ENCODE measurements at places on chromosomes 16 and 17.

- no peak for DNase-seq
Observed at GRCh38 chr16:47604306-47604705, 143.2 kb downstream of the PHKB start.

GRCh38 chr17:64780096-64781013 is 118.2 kb upstream of the SMURF2 start:
- DNase-seq = peak; percentile 79

DNA sequence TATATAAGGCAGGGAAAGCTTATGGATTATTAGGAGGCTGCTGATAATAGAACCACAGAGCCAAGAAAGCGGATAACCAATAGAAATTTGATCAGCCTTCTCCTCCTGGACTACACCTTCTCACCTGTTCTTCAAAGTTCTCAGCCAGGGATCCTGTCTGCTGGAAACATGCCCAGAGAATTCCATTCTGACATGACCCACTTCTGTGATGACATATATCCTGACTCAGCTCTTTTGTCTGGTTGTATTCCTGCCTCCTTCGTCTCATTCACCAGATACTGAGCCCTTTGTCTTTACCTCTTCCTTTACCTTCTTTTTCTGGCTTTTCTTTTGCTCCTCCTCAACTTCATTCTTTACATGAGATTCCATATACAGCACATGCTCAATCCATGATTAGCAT is 576.1 kb downstream of the CDH11 start:
- no peak for DNase-seq

DNA sequence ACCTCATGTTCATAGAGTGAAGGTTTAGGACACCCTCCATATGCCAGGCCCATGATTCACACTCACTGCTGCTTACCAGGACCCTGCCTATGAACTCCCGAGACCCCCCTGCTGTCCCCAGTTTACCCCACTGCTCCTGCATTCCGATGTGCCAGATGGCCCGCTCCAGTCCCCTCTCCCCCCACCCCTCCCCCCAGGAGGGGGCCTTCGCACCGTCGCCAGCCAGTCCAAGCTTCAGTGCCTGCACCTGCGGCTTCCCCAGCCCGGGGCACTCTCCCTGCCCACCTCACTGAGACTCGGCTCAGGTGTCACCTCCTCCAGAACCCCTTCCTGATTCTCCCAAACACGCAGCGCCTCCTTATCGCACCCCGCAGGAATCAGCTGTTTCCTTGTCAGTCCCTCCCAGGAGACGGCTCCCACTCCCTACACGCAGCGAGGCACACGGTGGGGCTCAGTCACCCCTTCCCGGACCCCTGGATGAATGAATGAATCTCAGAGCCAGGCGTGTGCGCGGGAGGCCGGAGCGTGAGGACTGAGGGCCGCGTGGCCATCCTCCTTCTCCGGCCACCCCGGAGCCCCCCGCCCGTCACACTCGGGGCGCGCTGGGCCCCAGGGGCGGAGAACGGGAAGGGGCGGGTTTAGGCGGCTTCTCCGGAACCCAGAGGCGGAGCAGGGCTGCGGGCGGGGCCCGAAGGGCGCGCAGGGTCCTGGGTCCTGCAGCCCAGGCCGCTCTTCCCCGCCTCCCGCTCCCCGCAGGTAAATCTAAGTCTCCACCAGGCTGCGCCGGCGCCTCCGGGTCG is 1.6 kb downstream of the MYO1C start:
- DNase-seq = peak; percentile 45

- DNase-seq = no peak
Observed at GRCh38 chr16:56120447-56121155, 70.7 kb upstream of the GNAO1 start.

DNA sequence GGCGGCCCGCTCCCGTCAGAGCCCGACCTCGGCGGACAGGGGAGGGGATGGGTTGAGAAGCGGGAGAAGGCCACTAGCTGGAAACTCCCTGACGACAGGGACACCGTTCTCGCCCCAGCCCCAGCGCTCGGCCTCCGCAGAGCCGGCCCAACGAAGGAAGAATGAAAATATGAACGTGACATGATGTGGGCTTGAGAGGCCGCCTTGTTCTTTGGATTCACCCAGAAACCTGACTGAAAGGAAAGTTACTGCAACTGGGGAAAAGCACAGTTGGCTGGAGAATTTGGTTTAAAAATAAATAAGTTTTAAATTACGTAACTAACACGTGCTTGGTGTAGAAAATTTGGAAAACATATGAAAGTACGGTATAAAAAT is 21.1 kb downstream of the NPTX1 start:
- peak; percentile 63 for DNase-seq

GRCh38 chr16:25034911-25035310 is 19.7 kb upstream of the ARHGAP17 start:
- no peak for DNase-seq

DNA sequence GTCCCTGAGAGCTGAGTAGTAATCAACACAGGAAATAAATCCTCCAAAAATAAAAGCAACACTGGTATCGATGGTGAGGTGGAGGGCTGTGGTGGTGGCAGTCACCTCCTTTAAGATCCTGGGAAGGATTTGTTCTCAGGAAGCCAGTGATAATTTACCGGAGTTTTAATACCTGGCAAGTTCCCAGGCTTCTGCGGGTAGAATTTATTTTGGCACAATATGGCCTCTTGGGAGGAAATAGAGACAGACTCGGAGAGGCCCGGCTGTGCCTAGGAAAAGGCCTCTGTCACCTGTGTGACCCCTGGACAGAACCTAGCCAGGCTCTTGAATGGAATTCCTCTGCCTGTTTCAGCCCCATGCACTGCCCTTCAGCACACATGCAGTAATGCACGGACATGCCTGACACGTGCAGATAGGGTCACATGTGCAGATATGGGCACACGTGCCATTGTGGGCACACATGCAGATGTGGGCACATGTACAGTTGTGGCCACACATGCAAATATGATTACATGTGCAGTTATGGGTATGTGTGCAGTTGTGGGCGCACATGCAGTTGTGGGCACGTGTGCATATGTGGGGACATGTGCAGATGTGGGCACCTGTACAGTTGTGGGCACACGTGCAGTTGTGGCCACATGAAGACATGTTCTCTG is 33.5 kb downstream of the MGAT5B start:
- DNase-seq = no peak

GRCh38 chr17:38657824-38658740 is 16.7 kb downstream of the EPOP start:
- DNase-seq = no peak

Data from suppressor macrophage treated with lipopolysaccharide for 4 hours (primary cell).